ENCODE measurements at places on chromosomes 7 and 10.

DNA sequence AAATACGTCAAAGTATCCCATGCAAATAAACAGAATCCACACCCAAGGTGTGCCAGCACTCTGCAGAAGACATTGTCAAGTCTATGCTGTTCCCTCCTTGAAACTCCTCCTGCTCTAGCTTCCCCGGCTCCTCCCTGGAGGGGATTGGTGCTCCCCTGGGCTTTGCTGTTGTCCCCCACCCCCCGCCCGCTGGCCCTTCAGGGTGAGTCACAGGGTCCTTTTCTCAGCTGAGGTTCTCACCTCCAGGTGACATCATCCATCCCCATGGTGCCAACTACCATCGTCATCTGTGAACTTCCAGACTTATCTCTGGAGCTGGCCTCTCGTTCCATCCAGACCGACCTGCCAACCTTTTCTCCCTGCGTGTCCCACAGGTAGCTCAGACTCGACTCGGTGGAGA, 77.0 kb downstream of the ITIH5 start:
- H3K4me1 ChIP-seq = peaks cover 4% of the 10 kb centered on the region
- no peaks in the 10 kb centered on the region for H3K36me3 ChIP-seq

GRCh38 chr7:8056439-8056838, 87.8 kb downstream of the GLCCI1 start:
- DNase-seq = no peak
- no peaks in the 10 kb centered on the region for H3K4me1 ChIP-seq
- no peaks in the 10 kb centered on the region for H3K27me3 ChIP-seq
- no peak overlapping the region for H3K4me3 ChIP-seq
- H3K27ac ChIP-seq = no peak overlapping the region

DNA sequence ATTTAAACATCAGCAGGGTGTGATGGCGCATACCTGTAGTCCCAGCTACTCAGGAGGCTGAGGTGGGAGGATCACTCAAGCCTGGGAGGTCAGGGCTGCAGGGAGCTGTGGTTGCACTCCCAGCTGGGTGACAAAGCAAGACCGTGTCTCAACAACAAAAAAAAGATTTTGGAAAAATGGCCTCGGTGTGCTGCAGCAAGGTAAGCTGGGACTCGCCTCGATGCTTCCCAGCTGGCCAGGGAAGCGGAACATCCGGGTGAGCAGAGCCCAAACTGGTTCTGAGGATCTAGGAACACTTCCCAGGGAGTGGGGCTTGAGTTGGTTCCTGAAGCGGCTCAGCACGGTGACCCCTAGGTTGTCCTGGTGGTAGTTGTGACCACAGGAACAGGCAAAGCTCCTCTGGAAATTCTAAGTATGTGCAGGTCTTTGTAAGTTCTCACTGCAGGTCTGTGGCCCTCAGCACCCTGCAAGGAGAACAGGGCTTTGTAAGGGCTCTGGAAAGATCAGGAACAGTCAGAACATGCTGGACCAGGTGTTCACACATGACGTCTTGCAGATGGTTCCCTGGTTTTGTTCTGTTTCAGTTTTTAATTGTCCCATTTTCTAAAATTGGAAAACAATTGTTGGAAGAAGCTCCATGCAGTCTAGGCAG, 38.6 kb upstream of the ZMIZ2 start:
- no peak overlapping the region for H3K27ac ChIP-seq
- no peak overlapping the region for H3K4me3 ChIP-seq
- H3K4me1 ChIP-seq = no peaks in the 10 kb centered on the region
- no peaks in the 10 kb centered on the region for H3K27me3 ChIP-seq

GRCh38 chr7:78151229-78151628, 352.7 kb downstream of the PHTF2 start:
- H3K27ac ChIP-seq = no peak overlapping the region
- no peaks in the 10 kb centered on the region for H3K27me3 ChIP-seq
- no peak overlapping the region for H3K4me3 ChIP-seq
- DNase-seq = no peak
- no peaks in the 10 kb centered on the region for H3K4me1 ChIP-seq
- H3K36me3 ChIP-seq = no peaks in the 10 kb centered on the region

DNA sequence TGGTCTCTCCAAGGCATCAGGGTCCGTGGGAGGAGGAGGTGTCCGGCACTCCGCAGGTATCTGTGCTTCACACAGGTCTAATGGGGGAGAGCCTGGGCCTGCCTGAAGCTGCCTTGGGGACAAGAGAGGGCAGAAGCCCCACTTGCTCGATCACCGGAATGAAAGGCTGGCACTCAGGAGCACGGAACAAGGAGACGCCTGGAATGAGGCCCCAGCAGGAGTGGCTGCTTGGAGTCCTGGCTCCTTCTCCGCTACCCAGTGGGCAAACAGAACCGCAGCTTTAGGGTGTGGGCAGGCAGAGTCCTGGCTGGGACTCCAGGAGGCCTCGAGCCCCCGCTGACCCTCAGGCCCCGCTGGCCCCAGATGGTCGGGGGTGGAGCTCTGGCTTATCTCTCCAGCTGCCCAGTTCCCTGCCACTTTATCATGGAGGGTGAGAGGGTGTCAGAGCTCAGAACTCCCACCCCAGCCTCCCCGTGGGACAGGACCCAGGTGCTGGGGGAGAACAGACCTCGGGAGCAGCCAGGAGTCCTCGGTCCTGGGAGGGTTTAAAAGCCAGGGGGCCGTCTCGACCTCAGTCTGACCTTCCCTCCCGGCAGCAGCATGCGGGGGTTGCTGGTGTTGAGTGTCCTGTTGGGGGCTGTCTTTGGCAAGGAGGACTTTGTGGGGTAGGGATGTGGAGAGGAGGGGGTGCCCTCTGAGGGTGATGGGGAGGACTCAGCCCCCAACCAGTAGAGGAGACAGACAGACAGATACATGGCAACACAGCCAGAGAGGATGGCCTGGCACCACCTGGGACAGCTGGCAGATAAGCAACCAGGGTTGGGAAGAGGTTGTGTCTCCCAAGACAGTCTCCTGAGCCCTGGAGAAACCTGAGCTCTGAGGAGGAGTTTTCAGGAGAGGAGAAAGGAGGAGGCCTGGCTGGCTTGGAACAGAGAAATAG, at the start of gene CPA1:
CPA1 (plus strand) TSS at position 574 of the 940 bp plus-strand sequence; CDS start at position 601, 27 bp downstream.
- H3K4me3 ChIP-seq = no peak within 1 kb of the TSS
- no peaks in the 10 kb centered on the region for H3K27me3 ChIP-seq
- H3K27ac ChIP-seq = no peak within 1 kb of the TSS

- no peak for DNase-seq
- H3K27me3 ChIP-seq = no peaks in the 10 kb centered on the region
- H3K27ac ChIP-seq = no peak overlapping the region
- H3K4me1 ChIP-seq = no peaks in the 10 kb centered on the region
Measured at GRCh38 chr7:113454597-113455169, 336.3 kb upstream of the SMIM30 start.

DNA sequence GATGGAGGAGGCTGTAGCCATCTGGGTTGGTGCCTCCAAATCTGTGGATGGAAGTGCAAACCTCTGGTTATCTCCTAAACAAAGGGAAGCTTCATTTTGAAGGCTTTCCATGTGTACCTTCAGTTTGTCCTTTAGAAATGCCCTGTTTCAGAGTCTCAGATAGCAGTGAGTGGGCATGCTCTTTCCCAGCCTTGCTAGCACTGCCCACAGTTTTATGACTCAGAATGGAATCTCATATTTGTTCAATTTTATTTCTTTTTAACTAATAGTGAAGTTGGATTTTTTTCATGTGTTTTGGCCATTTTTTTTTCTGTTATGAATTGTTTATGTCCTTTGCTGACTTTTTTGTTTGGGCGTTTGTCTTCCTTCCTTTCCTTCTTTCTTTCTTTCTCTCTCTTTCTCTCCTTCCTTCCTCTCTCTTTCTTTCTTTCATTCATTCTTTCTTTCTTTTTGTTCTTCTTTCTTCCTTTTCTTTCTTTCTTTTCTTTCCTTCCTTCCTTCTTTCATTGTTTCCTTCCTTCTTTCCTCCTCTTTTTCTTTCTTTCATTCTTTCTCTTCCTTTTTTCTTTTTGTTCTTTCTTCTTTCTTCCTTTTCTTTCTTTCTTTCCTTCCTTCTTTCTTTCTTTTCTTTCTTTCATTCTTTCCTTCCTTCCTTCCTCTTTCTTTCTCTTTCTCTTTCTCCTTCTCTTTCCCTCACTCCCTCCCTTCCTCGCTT, 25.6 kb downstream of the PRF1 start:
- H3K4me1 ChIP-seq = peaks cover 6% of the 10 kb centered on the region
- H3K27me3 ChIP-seq = no peaks in the 10 kb centered on the region
- DNase-seq = no peak

DNA sequence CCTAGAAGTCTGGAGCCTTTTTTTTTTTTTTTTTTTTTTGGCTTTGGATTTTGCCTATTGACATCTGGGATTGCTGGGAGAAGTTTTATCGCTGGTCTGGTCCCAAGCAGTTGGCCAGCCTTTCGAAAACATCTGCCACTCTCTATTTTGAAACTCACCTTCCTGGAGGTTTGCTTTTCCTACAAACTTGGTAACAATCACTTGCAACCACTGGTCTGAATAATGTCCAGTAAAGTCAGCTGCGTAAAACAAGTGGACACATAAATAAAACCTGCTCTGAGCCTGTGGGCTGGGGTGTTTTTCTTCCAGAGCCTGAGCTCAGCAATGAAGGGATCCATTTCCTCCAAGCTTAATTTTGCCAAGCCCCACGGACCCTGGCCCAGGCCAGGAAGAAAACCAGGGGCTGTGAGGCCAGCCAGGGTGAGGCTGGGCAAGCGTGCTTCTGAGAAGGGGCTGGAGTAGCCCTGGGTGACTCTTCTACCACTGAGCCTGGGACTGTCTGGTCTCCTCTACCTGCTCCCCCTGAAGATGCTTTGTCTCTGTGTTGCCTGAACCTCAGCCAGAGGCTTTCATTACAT, 202.2 kb downstream of the GFRA1 start:
- H3K4me1 ChIP-seq = no peaks in the 10 kb centered on the region
- H3K27ac ChIP-seq = no peak overlapping the region
- H3K27me3 ChIP-seq = no peaks in the 10 kb centered on the region

- no peak overlapping the region for H3K4me3 ChIP-seq
- DNase-seq = no peak
- H3K27ac ChIP-seq = no peak overlapping the region
- H3K27me3 ChIP-seq = peaks cover 9% of the 10 kb centered on the region
- H3K4me1 ChIP-seq = no peaks in the 10 kb centered on the region
- H3K36me3 ChIP-seq = no peaks in the 10 kb centered on the region
Measured at GRCh38 chr7:157903710-157904109, 566.9 kb downstream of the DNAJB6 start.
